Right ventricle myocardium inferior (tissue), 1 donor: ENCODE measurements at places on chromosomes 5 and 9.

GRCh38 chr5:178415353-178415752 is 174.8 kb downstream of the COL23A1 start:
- peak; percentile 33 for DNase-seq

GRCh38 chr5:4857761-4858160 is 282.4 kb upstream of the ADAMTS16 start:
- DNase-seq, result no peak

DNA sequence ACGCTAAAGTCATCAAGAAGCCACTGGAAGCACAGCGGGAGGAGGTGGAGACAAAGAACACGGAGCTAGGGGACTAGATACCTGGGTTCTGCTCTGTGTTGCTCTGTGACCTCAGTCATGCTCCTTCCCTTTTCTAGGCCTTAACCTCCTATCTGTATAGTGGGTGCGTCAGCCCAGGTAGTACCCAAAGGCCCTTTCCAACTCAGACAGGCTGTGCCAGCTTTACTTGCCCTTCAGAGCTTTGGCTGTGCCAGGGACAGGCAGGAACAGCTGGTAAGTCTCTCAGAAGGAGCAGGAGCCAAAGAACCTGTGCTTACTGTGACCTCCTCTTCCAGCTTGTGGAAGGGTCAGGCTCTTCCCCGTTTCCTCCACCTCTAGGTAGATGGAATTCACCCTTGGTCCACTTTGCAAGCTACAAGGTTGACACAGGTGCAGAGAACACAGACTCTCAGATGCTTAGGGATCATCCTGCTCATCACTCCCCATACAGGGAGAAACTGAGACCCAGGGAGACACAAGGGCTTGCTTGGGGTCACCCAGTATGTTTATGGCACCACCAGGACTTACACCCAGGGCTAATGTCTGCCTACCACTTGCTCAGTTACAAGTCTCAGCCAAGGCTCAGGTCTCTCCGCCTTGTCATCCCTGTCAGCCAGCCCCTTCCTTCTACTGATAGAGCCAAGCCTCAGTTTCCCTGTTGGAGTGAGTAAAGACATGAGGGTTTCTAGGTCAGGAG is 1.7 kb downstream of the CCDC69 start:
- no peak for DNase-seq

- no peak for DNase-seq
These were observed 244.4 kb downstream of the MAST4 start for GRCh38 chr5:66840511-66841013.

DNA sequence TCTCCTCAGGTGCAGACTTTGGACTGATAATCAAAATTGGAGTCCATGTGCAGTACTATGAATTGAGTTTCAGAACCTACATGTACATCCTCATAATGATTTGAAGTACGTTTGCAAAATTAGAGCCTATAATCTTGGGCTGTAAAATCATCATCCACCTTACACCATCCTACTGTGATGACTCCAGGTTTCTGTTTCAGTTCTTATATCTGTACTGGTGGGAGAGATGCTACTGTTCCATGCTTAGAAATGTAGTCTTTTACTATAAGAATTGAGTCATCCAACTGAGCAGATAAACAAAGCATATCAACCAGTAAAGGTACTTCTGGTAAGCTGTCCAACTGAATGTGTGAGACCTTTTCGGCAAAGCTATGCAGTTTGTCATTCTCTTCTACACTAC is 586.3 kb upstream of the FAM174A start:
- no peak for DNase-seq
